SJSA1 (cell line): ENCODE measurements at places on chromosomes 3 and 15. TPM values are rescaled to one million over a fixed set of nuclear protein-coding genes. Genes with fewer than 3 reads are reported as not detected.

FSTL1 gene
- total RNA-seq = 1,346 and 1,532 TPM in 2 replicates

STAB1 gene
- not detected in 2 replicates for total RNA-seq

LSAMP gene
- not detected in 2 replicates for total RNA-seq

DNA sequence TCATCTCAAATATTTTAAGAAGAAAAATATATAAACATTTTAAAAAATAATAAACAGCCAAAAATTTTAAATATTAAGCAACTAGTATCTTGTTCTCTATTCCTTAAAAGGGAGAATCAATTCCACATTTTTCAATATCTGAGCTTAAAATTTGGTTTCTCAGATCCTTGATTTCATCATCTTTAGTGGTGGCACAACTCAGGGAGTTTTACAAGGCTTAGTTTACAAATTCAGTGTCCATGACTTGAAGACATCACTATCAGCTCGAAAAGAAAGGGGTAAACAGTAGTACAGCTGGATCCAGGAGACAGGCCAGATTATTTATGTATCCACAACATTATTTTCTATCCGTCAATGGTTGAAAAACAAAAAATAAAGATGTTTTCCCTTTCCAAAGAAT, 11.6 kb downstream of the IGF2BP2 start:
- peaks cover 48% of the 10 kb centered on the region for H3K4me1 ChIP-seq
- H3K4me3 ChIP-seq = no peak overlapping the region
- DNase-seq = no peak
- no peaks in the 10 kb centered on the region for H3K27me3 ChIP-seq
- peak overlapping the region; percentile 60 for H3K27ac ChIP-seq

- no peaks in the 10 kb centered on the region for H3K4me1 ChIP-seq
- no peak for DNase-seq
- no peaks in the 10 kb centered on the region for H3K36me3 ChIP-seq
- no peak overlapping the region for H3K4me3 ChIP-seq
These were observed 30.9 kb downstream of the VIPR1 start for GRCh38 chr3:42533161-42533897.

DNA sequence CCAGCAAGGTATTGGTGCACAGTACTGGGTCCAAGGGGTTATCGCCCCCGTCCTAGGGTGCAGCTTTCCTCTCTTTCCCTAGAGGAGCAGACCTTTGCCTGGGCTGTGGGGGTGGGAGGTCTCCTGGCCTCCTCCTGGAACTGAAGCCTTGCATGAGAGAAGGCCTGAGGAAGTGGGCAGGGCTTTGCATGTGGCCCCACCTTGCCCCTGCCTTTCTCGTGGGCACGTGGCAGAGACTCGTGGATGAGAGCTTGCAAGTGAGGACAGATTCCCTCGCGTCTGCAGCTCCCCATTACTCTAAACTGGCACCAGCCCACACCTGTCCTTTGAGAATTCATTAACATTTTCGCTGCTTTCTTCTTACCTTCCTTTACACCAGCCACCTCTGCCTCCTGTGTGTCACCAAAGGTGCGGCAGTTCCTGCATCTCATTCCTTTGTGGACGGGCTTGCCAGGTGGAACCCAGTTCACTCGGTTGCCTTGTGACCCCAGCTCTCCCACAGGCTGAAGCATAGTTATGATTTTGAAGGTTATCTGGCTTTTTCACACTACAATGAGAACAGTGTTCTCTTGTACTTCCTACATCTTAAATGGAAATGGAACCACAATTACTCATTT, 40.9 kb upstream of the NR2C2 start:
- H3K4me3 ChIP-seq = no peak overlapping the region
- no peak overlapping the region for H3K27ac ChIP-seq
- DNase-seq = no peak
- H3K36me3 ChIP-seq = no peaks in the 10 kb centered on the region
